ENCODE measurements at places on chromosomes 3 and 15.

DNA sequence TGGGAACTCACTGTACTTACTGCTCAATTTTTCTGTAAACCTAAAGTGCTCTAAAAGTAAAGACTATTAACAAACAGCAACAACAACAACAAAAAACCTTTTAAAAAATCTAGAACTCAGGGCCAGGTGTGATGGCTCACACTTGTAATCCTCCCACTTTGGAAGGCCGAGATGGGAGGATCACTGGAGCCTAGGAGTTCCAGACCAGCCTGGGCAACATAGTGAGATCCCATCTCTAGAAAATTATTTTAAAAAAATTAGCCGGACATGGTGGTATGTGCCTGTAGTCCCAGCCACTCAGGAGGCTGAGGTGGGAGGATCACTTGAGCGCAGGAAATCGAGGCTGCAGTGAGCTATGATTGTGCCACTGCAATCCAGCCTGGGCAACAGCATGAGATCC is 161.8 kb downstream of the NUP210 start:
- DNase-seq = no peak

- DNase-seq = no peak
Observed at GRCh38 chr3:81468391-81468790, 293.1 kb downstream of the GBE1 start.

DNA sequence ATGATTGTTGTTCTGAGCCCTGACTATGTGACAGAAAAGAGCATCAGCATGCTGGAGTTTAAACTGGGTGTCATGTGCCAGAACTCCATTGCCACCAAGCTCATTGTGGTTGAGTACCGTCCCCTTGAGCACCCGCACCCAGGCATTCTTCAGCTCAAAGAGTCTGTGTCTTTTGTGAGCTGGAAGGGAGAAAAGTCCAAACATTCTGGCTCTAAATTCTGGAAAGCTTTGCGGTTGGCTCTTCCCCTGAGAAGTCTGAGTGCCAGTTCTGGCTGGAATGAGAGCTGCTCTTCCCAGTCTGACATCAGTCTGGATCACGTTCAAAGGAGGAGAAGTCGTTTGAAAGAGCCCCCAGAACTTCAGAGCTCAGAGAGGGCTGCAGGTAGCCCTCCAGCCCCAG is 142.0 kb downstream of the IL1RAP start:
- DNase-seq = no peak

GRCh38 chr3:161489395-161489794 is 7.2 kb upstream of the OTOL1 start:
- DNase-seq = no peak

- DNase-seq = no peak
Observed at GRCh38 chr3:107938143-107938542, 152.7 kb downstream of the CD47 start.

DNA sequence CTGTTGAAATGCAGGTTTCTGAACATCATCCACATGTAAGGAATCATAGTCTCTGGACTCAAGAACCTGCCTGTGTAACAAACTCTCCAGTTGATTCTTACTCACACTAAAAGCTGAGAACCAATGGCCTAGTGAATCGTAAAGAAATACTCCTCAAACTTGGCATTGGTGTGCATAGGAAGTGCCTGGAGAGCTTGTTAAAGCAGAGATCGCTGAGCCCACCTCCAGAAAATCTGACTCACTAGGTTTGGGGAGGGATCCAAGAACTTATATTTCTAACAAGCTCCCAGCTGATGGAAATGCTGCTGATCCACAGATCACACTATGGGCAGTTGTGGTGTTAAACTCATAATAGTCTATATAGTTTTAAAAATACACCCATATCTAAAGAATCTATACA is 55.8 kb upstream of the LMCD1 start:
- DNase-seq = peak; percentile 67

DNA sequence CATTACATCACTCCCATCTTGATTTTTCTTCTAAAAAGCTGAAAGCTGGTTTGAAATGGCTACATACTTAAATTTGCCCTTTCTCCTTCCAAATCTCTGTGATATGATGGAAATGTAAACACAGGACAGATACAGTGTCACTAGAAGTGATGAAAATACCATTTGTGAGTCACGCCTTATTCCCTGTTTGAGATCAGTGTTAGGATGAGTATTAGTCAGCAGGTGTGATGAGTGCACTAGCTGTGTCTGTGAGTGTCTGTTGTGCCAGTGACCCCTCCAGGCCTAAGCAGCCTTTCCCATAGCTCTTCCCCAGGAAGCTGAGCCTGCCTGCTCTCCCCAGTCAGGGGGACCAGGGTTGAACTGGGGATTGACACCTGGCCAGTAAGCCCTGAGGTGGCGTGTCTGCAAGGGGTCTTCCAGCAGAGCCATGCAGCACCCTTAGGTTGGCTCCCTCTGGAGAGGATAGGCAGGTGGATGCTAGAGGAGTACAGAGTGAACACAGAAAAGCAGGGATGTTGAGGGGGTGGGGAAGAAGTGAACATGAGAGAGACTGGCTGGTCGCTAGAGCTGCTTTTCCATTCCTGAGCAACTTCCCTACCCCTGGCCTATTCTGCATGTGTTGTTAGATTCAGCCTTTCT is 92.0 kb downstream of the PDE8A start:
- no peak for DNase-seq

GRCh38 chr3:29128001-29128400 is 152.9 kb upstream of the RBMS3 start:
- DNase-seq = no peak

DNA sequence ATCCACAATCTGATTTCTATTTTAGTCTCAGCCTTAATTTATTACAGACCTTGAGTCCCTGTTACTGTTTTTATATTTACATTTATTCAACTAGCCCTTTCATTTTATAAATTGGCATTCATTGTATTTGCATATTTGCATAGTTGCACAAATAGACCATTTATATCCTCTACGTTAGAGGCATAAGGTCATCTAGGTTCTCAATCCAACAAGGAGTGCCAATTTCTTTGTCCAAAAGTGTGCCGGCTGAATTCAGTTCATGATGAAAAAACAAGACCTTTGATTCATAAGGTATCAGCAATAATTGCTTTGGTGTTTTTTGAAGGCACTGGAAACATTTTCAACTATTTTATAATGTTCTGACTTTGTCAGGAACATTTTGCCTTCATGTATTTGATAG is 33.9 kb upstream of the NANOGP8 start:
- DNase-seq = no peak

- no peak for DNase-seq
Observed at GRCh38 chr3:94159062-94159828, 96.4 kb downstream of the NSUN3 start.

GRCh38 chr3:48000212-48000611 is 16.0 kb downstream of the MAP4 start:
- DNase-seq = no peak

- DNase-seq = no peak
Observed at GRCh38 chr3:86951322-86951721, 39.6 kb downstream of the VGLL3 start.

GRCh38 chr15:74364936-74365597 is 2.4 kb downstream of the CYP11A1 start:
- no peak for DNase-seq

GRCh38 chr15:56366211-56366610 is 985 bp downstream of the TEX9 start:
- DNase-seq = no peak

GRCh38 chr3:171284308-171285075 is 175.7 kb downstream of the TNIK start:
- DNase-seq = peak; percentile 72

GRCh38 chr3:166125179-166125578 is 288.0 kb upstream of the BCHE start:
- DNase-seq = no peak

DNA sequence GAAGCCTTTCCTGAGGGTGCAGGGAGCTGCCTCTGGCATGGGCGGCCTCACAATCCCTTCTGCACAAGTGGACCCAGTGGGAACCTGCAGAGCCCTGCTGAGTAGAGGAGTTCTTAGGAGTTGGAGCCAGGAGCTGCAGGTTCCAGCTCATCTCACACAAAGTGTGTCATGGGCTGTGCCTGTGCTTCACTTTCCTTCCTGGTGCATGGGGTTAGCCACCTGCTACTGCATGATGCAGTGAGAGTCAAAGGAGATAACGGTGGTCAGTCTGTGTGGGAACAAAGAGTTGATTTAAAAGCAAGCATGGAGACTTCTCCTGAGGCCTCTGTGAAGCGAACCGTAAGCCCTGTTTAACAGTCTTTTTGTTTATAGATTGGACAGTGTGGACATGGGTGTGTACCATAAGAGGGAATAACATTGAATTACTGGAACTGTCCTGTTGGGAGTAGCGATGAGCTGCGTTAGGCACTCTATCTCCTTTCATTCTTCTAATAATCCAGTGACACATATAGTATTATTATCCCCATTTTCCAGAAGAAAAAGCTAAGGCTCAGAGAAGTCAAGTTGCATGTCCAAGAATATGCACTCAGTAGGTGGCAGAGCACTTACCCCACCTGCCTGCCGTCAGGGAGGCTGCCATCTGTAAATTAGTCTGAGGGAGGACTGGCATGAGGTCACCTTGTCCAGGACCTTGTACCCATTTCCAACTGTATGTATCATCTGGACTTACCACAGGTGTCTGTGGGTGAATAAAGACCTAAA is 68.7 kb upstream of the PRR23C start:
- no peak for DNase-seq

- no peak for DNase-seq
Observed at GRCh38 chr15:83919319-83919830, 265.5 kb downstream of the ADAMTSL3 start.

GRCh38 chr15:67700023-67700422 is 125.3 kb upstream of the SKOR1 start:
- DNase-seq = no peak

GRCh38 chr15:57533448-57533799 is 58.3 kb upstream of the MYZAP start:
- DNase-seq = no peak

DNA sequence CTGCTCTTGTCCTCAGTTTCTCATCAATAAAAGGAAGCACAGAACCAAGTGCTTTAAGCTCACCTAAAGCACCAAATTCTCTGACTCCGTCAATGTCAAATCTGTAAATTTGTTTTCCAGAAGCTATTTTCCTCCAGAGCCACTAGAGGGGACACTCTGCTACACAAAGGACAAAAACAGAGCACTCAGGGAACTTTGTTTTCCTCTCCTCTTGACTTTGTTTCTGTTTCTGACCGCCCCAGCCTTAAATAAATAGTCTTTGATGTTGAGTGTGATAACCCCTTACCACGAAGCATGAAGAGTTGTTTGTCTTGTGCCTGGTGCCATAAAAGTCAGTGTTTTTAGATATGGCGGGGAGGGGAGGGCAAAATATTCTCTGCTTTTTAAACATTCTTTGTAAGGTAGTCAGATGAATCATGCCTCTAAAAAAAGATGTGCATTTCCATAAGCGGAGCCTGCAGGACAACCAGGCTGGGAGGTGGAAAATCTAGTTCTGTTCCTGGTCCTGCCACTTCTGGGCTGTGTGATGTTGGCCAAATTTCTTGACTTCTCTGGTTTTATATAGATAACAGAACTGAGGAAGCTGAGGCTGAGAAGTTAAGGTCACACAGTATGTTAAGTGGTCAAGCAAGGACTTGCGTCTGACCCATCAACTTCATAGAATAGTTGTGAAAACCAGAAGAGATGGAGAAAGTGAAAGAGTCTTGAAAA is 7.3 kb upstream of the ZBTB38 start:
- DNase-seq = peak; percentile 65

DNA sequence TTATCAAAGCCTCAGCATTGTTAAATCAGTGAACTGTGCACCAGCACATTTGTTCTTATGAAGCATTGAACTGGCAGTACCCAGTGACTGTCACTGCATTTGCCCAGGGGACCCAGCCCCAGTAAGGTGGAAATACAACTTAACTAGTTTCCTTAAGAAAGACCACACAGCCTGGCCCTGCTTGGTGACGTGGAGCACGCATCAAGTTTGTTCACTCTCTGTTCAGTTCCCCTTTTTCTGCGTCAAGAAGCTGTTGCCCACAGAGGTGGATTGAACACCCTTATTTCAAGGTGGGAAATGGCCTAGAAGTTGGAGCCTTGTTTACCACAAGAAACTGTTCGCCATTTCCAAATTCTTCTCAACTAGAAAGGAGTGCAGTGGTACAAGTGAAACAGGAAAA is 69.9 kb upstream of the AGBL1 start:
- no peak for DNase-seq

DNA sequence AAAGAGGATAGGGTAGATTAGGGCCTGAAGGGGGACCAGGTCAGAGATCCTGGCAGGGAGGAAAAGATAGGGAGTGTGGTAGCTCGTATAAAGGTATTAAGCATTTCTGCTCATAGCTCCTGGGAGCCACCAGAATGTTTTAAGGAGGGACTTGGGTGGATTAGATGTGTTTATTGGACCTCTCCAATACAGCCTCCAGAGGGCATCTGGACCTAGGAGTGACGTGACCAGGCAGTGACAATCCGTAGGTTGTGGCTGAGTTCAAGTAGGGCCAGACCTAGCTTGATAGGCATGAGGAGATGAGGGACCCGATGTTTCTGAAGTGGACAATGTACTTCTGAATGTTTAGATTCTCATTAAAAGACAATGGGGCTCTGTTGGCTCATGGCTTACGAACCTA is 435.2 kb downstream of the MCTP2 start:
- DNase-seq = no peak

GRCh38 chr15:89743594-89743993 is 7.5 kb downstream of the MESP1 start:
- DNase-seq = no peak

- no peak for DNase-seq
Observed at GRCh38 chr3:130093741-130094391, 12.2 kb downstream of the ALG1L2 start.

GRCh38 chr3:22901684-22902083 is 301.4 kb upstream of the UBE2E2 start:
- DNase-seq = no peak

DNA sequence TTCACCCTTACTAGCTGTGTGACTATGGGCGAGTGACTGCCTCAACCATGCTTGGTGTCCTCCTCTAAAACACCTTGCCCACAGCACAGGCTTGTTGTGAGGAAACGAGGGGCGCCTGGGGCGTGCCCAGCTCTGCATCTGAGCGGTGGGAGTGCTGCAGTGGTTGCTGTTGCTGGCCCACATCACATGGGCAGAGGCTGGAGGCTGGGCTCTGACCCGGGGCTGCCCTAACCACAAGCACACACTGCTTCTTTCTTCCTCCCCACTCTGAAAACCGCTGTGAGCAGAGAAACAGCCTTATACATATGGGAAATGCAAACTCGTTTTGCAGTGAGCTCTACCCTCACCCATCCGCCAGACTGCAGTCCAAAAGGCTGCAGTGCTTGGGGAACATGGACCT is 74.8 kb upstream of the RPL32 start:
- DNase-seq = no peak

DNA sequence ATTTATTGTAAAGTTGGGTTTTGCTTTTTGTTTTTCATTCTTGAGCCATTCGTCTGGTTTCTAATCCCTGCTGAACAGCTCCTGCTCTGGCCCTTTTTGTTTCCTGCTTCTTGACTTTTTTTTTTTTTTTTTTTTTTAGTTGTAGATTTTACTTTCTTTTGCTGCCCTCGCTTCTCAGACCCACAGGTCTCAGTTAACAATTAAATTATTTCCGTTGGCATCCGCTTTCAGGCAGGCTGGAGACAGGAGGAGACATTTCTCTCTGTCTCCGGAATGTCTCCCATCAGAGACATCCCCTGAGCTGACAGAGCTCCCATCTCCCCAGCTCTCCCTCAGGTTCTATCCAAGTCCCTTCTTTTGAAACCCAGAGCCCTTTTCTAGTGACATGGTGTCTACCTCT is 68.6 kb downstream of the SLC6A6 start:
- no peak for DNase-seq

- no peak for DNase-seq
Observed at GRCh38 chr15:67117370-67117769, 52.0 kb downstream of the SMAD3 start.
